ENCODE measurements at places on chromosomes 16 and 17.

GRCh38 chr17:33494151-33494550, 201.1 kb upstream of the ASIC2 start:
- DNase-seq, result no peak

GRCh38 chr16:13906168-13907089, 13.5 kb upstream of the ERCC4 start:
- no peak for DNase-seq

DNA sequence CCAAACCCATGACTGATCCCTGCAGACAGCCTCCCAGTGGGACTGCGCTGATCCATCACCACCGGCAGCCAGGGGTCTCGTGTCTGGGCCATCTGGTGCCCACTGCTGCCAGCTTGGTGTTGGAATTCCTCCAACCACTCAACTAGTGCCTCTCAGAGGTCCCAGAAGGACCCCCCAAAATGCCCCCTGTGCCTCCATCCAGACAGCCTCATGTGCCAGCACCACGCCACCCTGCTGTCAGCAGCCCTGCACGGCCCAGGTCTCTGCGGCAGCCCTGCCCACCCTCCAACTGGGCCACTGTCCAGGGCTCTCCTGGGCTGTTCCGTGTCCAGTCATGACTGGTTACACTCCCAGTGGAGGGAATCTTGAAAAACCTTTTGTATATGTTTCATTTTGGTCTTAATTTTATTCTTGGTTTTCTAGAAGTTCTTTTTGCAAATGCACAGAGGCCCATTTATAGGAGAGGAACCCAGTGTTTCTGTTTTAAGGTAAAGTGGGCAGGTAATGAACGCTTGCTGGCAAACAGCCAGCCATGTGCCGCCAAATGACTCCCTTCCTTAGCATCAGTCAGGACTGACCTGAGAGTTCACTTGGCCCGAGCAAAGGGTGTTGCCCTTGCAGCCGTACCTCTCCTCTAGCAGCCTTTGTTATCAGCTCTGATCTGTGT, 34.6 kb downstream of the GRIN2C start:
- no peak for DNase-seq

DNA sequence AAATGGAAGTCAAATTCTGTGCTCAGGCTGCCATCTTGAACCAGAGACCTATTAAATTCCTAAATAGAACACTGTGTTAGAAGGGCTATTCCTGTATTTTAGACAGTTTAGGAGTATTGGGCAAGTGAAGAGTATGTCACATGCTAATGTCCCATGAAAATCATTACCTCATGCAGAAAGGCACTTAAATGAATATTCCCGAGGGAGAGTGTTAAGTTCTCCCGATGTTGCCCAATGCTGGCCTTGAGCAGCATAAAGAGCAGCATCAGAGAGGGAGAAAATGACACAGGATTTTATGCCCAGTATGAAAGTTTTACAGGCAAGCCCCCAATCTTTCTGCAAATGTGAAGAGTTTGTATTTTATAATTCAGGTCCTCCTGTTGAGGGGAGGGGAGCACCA, 28.2 kb upstream of the SHISA6 start:
- no peak for DNase-seq

DNA sequence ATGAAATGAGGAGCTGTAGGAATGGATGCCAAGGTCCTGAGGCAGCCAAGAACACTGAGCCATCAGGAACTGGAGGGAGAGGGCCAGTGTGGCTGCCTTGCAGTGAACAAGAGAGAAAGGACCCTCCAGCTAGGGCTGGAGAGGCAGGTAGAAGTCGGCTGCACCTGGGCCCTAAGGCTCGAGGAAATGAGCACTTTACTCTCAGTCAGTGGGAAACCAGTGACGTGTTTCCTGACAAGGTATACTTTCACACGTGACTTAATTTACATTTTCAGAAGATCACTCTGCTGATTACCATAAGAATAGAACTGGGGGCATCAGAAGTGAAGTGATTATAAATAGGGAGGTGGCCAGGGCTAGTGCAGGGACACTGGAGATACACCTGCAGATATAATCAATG, 115.2 kb downstream of the C17orf67 start:
- DNase-seq, result no peak

- DNase-seq, result no peak
Measured at GRCh38 chr17:71180801-71181385, 939.9 kb upstream of the SOX9 start.

- DNase-seq, result no peak
Measured at GRCh38 chr16:47895146-47895545, 260.6 kb downstream of the ABCC12 start.

- no peak for DNase-seq
Measured at GRCh38 chr17:4845118-4845517, 12.0 kb downstream of the MINK1 start.

- no peak for DNase-seq
Measured at GRCh38 chr17:80783486-80783885, 208.2 kb upstream of the CHMP6 start.

DNA sequence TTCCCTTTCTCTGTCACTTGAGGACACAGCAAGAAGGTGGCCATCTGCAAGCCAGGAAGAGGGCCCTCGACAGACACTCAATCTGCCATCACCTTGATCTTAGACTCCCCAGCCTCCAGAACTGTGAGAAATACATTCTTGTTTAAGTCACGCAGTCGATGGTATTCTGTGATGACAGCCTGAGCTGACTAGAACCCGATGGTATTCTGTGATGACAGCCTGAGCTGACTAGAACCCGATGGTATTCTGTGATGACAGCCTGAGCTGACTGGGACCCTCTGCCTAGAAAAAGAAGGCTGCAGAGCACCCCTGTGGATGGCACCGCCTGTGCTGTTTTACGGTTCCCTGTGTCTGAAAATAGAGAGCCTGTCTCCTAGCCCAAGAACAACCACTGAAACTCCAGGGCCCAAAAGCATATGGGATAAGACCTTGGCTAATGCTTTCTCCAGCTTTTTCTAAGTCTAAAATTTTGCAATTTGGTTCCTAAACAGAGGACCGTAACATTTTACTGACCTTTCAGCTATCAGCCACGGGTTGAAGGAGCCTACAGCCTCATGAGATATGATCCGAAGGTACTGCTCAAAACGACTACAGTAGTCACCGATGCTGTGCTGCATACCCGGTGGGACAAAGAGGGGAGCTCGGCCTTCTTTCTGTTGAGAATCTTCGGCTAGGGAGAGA, 33.1 kb upstream of the PITPNM3 start:
- DNase-seq, result no peak

DNA sequence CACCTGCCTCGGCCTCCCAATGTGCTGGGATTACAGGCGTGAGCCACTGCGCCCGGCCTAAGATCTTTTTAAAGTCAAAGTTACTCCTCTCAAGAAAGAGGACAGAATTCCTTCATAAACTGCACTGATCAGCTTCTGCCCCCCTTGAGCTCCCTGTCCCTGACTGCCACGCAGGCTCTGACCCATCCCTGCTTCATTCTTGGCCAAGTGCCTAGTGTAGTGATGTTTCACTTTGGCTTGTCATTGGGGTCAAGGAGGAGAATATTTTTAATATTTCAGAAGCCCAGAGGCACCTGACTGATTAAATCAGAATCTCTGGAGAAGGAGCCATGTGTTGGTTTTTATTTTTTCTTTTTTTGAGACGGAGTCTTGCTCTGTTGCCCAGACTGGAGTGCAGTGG, 9.1 kb downstream of the MRM1 start:
- no peak for DNase-seq

DNA sequence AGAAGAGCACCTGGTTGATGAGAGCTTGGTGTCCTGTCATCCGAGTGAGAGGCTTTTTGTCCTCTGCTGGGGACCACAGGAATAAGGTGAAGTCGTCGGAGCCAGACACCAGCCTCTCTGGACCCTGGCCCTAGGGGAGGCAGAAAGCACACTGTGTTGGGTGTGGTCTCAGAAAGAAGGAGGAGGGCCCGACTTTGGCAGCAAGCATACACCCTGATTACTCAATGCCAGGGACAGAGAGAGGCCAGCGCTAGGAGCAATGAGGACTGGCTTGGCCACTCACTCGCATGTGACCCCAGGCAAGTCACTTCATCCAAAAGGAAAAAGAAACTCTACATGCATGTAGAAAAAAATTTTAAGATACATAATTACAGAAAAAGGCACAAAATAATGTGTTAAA, 6.8 kb downstream of the NLE1 start:
- DNase-seq, result no peak

GRCh38 chr17:64974750-64975317, 55.6 kb upstream of the LRRC37A3 start:
- DNase-seq, result no peak

- DNase-seq, result no peak
Measured at GRCh38 chr16:73298562-73298961, 250.6 kb upstream of the ZFHX3 start.

GRCh38 chr16:85286951-85287814, 174.9 kb upstream of the CIBAR2 start:
- DNase-seq, result no peak

DNA sequence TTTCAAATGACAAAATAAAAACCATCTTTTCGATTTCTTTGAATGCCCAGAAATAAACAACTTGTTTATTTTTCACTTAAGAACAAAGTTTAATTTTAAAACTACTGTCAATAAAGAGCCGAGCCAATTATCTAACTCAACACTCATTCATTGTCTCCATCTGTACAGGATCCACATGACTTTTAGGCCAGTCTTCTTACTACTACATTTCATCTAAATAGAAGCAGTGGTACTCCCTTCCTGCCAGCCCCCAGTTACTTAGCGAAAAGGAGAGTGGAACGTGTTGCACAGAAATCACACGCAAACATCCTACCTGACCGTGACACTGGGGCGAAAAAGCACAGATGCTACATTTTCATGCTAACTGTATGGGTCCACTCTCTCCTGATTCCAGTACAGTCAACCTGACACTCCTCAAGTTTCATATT, 1.2 kb downstream of the GNA13 start:
- DNase-seq, result no peak

GRCh38 chr17:9611557-9611956, 33.8 kb upstream of the USP43 start:
- no peak for DNase-seq

Data from stimulated activated CD8-positive, alpha-beta memory T cell treated with anti-CD3 and anti-CD28 coated beads, Interleukin-4, amount 100 ng/mL, for 1 hour (primary cell).